ENCODE measurements at places on chromosomes 11 and 22. TPM values are rescaled to one million over a fixed set of nuclear protein-coding genes. Genes with fewer than 3 reads are reported as not detected.

DNA sequence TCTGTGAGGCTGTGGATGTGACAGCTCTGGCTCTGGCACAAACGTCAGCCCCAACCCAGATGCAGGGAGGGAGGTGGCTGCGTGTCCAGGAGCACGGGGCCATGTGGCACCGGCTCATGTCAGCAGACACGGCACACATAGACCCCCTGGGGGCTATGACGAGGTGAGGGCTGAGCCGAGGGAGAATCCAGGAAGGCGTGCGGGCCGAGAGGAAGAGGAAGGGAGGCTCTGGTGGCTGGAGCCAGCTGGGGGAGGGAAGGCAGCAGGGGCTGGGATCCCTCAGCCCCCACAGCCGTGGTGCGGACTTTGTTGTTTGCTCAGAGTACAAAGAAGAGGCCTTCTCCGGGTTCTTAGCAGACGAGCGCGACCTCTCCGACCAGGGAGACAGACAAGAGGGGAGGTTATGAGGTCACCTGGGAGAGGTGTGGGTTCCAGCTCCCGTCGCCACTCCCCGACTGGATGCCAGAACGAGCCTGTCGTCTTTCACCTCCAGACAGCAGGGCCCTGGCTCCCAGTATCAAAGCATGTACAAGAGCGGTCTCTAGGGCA lies 46.1 kb downstream of the CDKN1C start:
- H3K4me1 ChIP-seq = no peaks in the 10 kb centered on the region
- H3K4me3 ChIP-seq = no peak overlapping the region
- no peaks in the 10 kb centered on the region for H3K27me3 ChIP-seq
- H3K27ac ChIP-seq = no peak overlapping the region
- no peak for DNase-seq

Gene FOLR2
- 34.1 TPM for total RNA-seq

- H3K4me3 ChIP-seq = no peak overlapping the region
- H3K27me3 ChIP-seq = no peaks in the 10 kb centered on the region
- no peaks in the 10 kb centered on the region for H3K36me3 ChIP-seq
- no peaks in the 10 kb centered on the region for H3K4me1 ChIP-seq
- no peak for DNase-seq
These were observed 1181.6 kb downstream of the TBC1D22A start for GRCh38 chr22:47943729-47944700.

DNA sequence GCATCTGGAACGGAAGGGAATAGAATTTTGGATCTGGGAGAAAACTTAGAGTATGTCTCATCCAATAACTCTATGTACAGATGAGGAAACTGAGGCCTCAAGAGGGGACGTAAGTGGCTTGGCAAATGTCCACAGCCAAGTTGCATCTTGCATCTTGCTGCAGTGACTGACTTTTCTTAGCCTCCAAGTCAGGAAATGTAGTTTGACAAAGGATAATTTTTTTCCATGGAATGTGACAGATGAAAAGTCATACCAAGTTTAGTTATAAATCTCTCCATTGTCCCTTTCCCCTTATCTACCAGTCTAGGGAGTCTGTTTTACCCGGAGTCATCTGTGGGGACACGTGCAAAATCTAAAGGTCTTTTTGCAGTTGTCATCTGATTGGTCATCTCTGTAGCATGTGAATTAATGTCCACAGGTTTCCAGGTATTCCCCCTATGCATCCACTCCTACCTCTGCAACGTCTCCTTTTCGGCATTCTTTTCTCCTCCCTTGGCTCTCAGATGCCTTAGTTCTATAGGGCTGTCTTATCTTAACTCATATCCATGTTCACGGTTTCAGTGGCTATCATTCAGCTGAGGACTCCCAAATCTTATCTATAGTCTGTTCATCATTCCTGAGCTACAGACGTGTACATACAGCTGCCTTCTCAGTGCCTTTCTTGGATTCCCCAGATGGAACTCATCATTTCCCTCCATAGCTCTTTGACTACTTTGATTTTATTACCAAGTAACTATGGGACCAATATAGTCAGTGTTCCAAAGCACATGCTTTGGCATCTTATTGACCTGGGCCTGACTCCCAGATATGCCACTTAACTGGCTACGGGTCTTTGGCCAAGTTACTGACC lies 139.5 kb upstream of the TIMP3 start:
- no peak for DNase-seq
- H3K36me3 ChIP-seq = no peaks in the 10 kb centered on the region
- H3K4me1 ChIP-seq = peaks cover 31% of the 10 kb centered on the region
- H3K27ac ChIP-seq = peak overlapping the region; percentile 85
- H3K4me3 ChIP-seq = no peak overlapping the region

DNA sequence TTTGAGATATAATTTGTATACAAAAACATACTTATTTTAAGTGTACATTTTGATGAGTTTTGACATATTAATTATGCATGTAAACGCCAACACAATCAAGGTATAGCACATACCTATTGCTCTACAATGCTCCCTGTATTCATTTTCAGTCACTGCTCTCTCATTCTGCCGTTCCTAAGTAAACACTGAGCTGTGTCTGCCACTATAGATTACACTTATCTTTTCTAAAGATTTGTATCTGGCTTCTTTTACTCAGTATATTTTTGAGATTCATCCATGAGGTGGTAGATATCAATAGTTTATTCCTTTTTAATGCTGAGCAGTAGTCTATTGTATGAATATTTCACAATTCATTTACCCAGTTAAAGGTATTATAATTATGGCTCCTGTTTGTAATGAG lies 25.4 kb upstream of the BACE1-AS start:
- no peak overlapping the region for H3K27ac ChIP-seq
- no peaks in the 10 kb centered on the region for H3K27me3 ChIP-seq
- H3K4me3 ChIP-seq = no peak overlapping the region
- H3K4me1 ChIP-seq = no peaks in the 10 kb centered on the region
- no peak for DNase-seq
- H3K36me3 ChIP-seq = peaks cover 67% of the 10 kb centered on the region

DNA sequence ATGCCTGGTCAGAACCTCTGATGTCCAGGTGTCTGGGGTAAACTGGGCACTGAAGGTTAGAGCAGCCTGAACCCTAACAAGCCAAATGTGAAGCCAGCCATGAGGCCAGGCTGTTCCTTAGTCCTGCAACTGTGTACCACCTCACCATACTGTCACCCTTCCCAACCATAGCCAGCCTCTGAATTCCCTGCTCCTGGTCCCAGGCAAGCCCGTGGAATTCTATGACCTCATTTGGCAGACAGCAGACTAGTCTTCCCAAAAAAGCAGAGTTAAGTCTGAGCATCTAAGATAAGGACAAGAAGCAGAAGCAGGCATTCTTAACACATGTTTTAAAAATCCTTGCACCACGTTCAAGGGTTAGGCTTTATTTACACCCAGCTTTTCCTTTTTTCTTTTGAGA lies 134.8 kb downstream of the C11orf58 start:
- no peaks in the 10 kb centered on the region for H3K4me1 ChIP-seq
- no peaks in the 10 kb centered on the region for H3K27me3 ChIP-seq
- no peak overlapping the region for H3K4me3 ChIP-seq
- peaks cover 21% of the 10 kb centered on the region for H3K36me3 ChIP-seq
- peak overlapping the region; percentile 15 for H3K27ac ChIP-seq

Gene IGLL5
- total RNA-seq = 2.1 TPM

Gene VPS37C
- total RNA-seq = 11.8 TPM

Gene AIFM3
- total RNA-seq = 1.8 TPM

GRCh38 chr11:75549370-75549958 lies 12.6 kb upstream of the SERPINH1 start:
- no peaks in the 10 kb centered on the region for H3K27me3 ChIP-seq
- no peak overlapping the region for H3K27ac ChIP-seq
- DNase-seq = no peak
- H3K36me3 ChIP-seq = no peaks in the 10 kb centered on the region

Gene LINC01488
- total RNA-seq = not detected

Gene CASP5
- not detected for total RNA-seq

DNA sequence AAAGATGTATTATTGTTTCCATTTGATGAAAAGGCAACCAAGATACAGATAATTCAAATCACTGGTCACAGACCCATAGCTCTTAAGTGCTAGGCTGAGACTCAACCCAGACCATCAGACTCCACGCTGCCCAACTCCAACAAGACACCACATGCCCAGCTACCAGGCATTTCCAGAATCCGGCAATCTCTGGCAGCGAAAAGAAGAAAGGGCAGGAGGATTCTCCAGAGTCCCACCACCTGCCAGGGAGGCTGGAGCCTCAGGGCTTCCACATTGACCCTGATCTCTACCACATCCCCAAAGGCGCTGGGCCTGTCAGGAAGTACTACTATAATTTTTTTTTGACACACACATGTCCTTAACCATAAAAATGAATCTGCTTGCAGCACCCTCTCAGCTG lies 61.4 kb upstream of the ARFGAP3 start:
- H3K36me3 ChIP-seq = no peaks in the 10 kb centered on the region
- peaks cover 3% of the 10 kb centered on the region for H3K4me1 ChIP-seq
- no peak overlapping the region for H3K4me3 ChIP-seq
- no peak for DNase-seq
- no peak overlapping the region for H3K27ac ChIP-seq
- H3K27me3 ChIP-seq = no peaks in the 10 kb centered on the region

All from tibial nerve (tissue), 4 donors.